ENCODE measurements at places on chromosomes 7 and 10.

DNA sequence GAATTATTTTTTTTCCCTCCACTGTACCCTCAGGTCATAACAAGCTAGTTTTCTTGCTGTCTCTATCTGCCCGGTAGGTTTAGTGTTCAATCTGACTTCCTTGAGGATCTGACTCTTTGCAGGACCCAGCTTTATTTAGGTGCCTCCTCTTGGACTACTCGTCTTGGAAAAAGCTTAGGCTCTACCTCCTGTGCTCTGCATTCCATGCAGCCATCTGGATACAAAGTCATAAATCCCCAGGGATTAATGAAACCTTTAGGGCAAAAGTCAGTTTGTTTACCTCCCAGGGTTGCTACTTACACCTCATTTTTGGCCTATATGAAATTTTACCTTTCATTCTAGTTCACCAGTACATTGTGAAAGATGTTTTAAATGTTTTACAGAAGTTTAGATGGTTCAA, 8.0 kb downstream of the STAG3 start:
- no peak for DNase-seq

DNA sequence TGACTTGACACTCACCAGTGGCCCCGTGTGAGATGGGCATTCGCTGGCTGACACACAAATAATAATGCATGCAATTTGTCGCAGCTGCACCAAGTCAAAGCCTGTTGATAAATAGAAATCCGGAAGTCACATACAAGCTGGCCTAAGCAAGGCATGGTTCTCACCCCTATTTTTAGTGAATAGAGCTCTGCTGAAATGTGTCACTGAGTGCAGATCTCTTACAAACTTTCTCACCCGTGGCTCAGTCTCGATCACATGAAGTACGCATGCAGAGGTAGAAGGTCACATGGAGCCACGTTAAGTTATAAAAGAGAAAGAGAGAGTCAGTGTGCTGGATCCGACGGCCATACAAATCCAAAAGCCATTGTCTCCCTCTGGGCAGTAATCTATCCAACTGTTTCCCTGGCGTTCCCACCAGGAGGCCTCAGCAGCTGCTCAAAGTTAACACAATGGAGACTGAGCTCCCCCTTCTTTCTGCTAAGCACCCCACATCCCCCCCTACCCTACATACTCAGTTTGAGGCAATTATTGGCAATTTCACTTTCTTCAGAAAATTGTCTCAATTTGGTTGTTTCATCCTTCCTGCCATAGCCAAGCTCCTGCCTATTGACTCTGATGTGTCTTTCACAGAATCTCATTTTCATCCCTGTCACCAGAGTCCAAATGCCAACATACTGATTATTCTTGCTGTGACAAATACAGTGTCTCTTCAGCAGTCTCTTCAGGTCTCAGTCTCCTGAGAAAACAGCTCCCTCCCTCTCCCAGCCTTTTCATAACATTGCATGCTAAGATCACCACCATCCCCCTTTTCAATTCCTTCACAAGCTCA, 473.3 kb upstream of the NRP1 start:
- DNase-seq = no peak

GRCh38 chr7:2520131-2520760, 672 bp downstream of the LFNG start:
- no peak for DNase-seq

DNA sequence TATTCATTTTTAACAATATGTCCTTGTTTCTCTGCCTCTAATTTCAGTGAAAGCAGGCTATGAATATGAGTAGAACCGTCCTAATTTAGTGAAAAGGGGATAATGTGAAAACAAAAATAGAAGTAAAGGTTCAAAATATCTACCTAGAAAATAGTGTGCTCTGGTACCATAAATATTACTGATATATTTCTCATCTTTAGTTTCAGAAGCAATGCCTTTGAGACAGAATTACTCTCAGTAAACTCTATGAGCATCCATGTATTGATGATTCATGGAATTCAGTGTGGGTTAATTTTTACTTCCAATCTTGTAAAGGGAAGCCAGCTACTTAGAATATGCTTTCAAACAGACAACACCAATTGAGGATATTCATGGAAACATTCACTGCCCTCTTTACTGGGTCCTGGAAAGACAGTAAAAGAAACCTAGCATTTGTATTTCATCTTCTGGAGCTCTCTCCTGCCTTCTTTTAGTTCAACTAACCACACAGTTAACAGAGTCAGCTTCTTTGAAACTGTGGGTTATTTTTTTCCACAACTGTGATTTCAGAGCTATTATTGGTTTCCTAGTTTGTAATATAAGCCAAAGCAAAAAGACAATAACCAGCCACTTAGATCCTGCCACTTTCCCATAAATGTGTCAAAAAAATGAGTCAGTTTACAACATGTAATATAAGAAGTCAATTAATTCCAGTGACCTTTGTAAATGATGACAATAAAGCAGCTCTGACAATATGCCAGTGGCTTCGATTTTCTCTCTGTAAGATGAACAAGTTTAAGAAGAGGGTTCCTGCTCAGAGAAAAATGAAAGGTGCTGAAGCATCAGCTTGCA, 1.7 kb downstream of the LRRN3 start:
- DNase-seq = no peak

DNA sequence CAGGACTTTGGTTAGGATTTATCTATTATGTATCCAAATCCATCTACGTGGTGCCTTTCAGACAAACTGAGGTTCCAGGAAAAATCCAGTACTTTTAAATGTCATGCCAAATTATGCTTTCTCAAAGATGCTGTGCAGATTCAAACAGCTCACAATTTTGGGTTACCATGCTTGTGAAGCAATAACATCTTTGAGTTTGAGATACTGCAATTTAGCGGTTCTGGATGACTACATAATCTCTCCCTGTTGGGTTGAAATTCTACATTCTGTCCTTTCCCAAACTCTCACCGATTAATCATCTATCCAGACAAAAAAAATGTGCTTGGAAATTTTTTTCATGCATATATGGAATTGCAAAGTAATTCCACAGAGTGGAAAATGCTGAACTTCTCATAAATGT, 3.5 kb downstream of the RHOBTB1 start:
- no peak for DNase-seq

DNA sequence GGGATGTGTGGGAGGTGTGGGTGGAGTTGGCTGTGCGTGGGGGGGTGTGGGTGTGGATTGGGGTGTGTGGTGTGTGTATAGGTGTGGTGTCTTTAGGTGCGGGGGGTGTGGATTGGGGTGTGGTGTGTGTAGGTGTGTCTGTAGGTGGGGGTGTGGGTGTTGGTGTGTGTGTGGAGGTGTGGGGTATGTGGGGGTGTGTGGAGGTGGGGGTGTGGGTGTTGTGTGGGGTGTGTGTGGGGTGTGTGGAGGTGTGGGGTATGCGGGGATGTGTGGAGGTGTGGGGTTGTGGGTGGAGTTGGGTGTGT, 33.9 kb downstream of the SPDYE17 start:
- DNase-seq = no peak

GRCh38 chr7:131595699-131596098, 39.3 kb upstream of the PODXL start:
- DNase-seq = no peak

- DNase-seq = no peak
These were observed 198.1 kb upstream of the LYZL2 start for GRCh38 chr10:30827531-30828120.

DNA sequence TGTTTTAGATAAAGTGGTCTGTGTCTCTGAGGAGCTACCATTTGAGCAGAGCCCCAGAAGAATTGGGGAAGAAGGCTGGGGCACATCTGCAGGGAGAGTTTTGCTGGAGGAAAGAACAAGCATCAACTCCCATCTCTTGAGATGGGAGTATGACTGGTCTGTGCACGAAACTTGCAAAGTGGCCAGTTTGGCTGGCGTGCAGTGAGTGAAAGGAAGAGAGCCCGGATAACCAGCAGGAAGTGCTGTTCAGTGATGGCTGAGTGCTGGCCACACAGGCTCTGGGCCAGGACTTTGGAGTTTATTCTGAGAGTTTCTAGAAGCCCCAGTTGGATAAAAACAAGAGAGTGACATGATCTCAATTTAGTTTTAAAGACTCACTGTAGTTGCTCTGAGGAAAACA, 34.4 kb upstream of the SVIL start:
- DNase-seq = no peak

- DNase-seq = no peak
These were observed 89.0 kb upstream of the PRPS1L1 start for GRCh38 chr7:18116661-18117060.

DNA sequence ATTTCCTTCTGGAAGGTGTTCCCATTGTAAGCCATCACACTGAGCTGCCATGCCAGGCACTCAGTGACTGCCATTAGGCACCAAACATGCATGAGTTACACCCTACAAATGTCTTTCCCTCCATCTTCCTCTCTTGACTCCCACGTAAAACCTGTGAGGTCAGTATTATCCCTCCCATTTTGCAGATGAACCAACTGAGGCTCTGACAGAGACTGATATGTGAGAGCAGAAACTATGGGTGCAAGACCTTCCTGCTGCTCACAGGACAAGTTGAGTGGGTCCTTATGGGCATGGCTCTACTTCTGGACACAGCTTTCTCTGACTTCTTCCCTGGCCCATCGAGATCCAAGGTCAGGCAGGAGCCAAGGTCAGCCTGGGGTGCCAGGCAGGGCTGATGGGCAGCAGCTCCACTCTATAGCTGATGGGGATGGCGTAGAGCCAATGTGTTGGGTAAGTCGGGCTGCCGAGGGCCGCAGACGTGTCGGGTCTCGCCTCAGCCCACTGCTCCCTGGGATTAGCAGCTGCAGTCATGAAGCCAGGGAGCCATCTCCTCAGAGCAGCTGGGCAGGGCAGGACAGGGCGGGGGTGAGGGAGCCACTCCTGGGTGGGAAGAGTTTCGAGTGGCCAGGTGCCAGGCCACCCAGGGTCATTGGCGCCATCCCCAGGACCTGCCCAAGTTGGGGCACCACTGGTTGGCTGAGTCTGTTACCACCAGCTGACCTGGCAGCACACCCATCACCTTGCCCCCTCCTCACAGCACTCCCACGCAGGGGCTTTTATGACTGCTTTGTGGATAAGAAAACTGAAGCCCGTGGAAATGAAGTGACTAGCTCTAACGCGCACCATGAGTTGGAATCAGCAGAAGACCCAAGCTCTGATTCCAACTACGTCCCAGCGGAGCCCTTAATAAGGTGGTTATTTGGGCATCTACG, 117.8 kb upstream of the ZMIZ1 start:
- no peak for DNase-seq

DNA sequence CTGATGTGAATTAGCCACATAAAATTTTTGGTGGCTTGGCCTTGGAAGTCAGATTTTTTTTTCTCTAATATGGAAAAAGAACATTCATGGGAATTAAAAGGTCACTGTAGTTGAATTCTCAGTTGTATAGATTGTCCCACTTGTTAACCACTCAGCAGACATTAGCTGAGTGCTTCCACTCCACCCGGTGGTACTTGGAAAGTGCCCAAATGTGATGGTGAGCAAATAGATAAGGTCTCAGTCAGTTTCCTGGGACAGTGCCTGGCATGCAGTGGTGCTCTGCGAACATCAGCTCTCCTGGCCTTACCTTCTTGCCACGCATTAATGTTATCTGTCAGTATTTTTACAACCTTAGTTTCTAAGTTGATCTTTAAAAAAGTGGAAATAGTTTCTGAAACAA, 1.4 kb downstream of the ATP5F1C start:
- DNase-seq = no peak

DNA sequence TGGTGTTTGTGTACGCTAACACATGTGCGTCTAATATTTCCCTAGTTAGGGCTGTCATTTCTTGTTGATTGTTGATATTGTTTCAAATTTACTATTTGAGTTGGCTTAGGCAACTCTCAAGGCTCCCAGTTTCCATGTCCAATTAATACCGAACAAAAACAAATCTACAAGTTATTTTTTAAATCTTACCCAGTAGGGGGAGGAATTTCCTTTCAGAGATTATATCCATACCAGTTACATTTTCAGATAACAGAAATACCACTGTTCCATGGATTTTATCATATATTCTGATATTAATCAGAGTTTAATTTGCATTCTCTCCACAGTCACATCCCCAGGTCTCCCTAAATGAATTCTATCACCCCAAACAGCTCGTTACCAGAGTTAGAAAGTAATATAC, 7.2 kb upstream of the AKR1B10 start:
- DNase-seq = no peak

DNA sequence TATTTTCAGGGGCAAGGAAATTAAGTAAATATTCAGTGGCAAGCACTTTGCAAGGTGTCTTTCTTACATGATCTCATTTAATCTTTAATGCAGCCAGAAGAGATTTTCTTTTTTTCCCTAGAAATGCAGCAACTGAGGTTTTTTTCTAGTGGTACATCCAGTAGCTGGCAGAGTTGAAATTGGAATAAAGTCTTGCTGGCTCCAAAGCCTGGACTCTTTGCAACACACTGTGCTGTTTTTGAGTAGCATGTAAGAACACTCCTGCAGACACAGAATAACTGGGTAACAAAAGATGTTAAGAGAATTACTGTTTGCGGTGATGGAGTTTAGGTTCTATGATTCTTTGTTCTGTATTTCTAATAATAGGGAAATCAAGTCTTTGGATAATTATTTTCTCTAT, 123.6 kb downstream of the PON1 start:
- DNase-seq = no peak

- no peak for DNase-seq
These were observed 74.7 kb upstream of the ITGB1 start for GRCh38 chr10:33032654-33033151.

DNA sequence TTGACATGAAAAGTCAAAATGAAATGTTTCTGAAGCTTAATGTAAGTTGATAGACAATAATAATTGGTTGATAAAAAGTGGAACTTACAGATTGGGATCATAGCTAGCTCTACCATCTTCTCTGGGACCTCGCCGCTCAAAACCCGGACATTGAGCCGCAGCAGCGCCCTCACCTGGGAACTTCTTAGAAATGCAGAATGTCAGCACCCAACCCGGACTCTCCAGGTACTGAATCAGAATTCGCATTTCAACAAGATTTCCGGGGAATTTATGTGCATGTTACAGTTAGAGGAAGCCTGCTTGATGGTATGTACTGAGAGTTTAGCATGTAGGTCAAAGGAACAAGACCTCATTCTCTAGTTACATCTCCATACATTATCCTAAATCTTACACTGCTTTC, 36.7 kb upstream of the ABLIM1 start:
- no peak for DNase-seq

- DNase-seq = no peak
These were observed 169.0 kb downstream of the CREB5 start for GRCh38 chr7:28581351-28581750.

GRCh38 chr10:26468700-26469099, 30.6 kb downstream of the APBB1IP start:
- no peak for DNase-seq

- no peak for DNase-seq
These were observed 10.6 kb downstream of the SKIDA1 start for GRCh38 chr10:21514818-21515351.

DNA sequence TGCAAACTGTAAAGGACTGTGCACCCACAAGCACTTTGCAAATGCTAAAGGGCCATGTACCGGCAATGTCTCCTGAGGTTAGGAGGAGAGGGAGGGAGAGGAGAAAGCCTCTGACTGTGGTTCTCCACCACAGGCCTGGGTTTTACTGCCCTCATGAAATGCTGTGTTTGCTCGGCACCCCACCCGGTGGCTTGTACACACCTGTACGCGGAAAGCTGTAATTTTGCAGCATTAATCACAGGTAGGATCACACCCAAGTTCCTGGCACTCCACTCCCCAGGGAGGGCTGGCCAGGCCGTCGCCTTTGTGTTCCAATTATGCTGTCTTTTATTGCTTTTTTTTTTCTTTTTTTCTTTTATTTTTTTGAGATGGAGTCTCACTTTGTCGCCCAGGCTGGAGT, 78.5 kb upstream of the MYL10 start:
- DNase-seq = no peak

All from stimulated activated CD8-positive, alpha-beta memory T cell treated with anti-CD3 and anti-CD28 coated beads, Interleukin-7, amount 100 ng/mL, for 4 hours (primary cell).